ENCODE measurements at places on chromosomes 13 and 19.

- DNase-seq, result no peak
These were observed 5.0 kb downstream of the SOX1 start for GRCh38 chr13:112071723-112072533.

GRCh38 chr13:20721454-20722357, 18.2 kb downstream of the IL17D start:
- DNase-seq, result no peak

- DNase-seq, result peak; percentile 36
These were observed 28.7 kb downstream of the COMP start for GRCh38 chr19:18762125-18763023.

DNA sequence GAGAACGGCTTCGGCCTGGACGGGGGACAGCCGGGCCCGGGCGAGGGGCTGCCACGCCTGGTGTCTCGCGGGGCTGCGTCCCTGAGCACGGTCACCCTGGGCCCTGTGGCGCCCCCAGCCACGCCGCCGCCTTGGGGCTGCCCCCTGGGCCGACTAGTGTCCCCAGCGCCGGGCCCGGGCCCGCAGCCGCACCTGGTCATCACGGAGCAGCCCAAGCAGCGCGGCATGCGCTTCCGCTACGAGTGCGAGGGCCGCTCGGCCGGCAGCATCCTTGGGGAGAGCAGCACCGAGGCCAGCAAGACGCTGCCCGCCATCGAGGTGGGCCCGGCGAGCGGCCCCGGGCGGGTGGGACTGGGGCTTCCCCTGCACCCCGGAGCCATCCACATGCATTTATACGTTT, 10.7 kb downstream of the RELB start:
- no peak for DNase-seq

DNA sequence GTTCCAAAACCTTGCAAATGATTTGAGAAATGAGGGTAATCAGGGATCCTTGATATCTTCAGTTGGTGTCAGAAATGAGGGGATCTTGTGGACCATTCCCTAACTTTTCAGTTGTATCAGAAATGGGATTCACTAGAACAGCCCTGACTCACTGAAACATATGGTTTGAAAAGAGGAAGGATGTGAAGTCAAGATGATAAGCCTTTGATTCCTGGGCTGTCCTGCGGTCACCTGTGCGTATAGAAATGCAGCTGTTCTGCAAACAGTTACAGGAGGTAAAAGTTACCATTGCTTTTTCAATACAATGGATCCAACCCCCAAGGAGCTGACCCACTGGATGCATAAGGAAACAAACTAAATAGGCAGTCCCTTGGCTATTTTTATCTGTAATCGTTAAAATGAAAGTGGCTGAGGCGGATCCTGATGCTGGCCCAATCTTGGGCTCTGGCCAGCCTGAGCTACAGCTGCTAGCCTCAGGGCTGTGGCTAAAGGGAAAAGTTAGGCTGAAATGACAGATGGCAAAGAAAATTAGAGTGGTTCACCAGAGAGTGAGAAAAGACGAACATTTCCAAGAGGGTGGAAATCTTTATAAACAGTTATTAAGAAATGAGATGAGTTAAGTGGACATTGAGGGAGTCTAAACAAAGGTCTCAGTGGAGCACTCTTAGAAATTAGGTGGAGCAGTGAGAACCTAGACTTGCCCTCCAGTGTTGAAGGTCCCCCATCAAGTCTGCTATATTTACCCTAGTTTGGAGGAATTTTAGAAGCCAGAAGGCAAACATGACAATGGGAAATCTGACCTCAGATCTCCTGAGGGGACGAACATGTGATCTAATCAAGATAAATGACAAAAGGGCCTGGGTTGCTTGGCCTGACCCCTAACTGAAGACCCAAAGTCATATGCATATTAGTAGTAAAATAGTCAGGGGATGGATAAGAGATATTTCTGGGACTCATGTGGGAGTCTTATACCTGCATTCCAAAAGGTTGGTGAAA, 7.6 kb downstream of the SIGLECL1 start:
- DNase-seq, result peak; percentile 95

DNA sequence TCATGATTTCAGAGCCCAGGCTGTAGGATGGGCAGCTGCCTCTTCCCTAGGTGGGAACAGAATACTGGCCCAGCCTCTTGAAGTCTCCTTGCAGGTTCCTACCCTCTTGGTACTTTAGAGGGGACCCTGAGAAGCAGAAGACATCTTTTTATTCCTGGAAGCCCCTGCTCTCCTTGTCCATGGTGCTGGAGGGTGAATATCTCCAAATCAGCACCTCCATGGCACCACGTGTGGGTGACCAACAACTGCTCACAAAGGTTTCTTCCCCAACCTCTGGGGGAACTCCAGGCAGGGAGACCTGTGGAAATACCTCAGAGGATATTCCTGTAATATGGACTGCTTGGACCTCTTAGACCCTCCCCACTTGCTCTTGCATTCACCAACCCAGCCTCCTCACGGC, 48.1 kb upstream of the TSHZ3 start:
- DNase-seq, result no peak

DNA sequence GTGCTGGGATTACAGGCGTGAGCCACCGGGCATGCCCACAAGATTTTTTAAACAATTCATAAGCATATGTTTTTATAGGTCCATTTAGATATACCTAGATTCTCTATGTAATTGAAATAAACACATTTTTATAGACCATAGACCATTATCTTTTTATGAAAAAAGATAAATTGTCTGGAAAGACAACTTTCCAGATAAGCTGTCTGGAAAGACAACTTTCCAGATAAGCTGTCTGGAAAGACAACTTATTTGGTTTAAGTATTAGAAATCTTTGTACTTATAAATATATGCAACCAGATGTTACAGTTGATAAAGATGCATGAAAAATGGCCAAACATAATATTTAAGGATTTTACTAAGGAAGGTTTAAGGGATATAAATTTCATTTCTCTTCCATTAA, 538.5 kb downstream of the GPC6 start:
- DNase-seq, result no peak
